ENCODE measurements at places on chromosomes 12 and 14. TPM values are rescaled to one million over a fixed set of nuclear protein-coding genes. Genes with fewer than 3 reads are reported as not detected.
A peak's percentile ranks its signal among the peaks of the same experiment; 100 is the strongest.

DNA sequence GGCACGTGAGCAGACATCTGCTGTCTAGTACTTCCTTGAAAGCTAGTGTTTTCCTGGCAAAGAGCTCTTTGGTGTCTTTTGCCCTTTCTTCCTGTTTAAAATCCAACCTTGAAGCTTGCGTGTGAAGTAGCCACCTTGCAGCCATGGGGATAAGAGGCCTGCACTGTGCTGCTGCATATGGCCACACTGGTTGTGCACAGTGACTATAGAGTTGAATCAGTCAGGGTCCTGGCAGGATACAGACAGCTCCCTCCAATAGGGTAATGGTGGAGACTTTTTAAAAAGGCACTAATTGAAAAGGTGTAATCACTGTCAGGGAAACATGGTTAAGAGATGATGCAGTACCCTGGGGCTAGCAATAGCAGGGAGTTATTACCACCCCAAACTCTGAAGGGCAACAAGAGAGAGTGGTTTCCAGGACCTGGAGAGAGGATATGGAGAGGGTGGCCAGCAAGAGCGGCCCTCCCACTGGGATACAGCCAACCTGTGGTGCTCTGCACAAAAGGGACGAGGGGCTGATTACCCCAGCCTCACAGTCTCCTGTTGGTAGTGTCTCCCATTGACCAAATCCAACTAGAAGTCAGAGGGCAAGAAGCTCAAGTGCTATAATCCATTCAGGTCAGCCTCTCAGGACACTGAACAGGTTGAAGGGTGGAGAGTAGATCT, 4.8 kb upstream of the GLT8D2 start:
- DNase-seq, result no peak

DNA sequence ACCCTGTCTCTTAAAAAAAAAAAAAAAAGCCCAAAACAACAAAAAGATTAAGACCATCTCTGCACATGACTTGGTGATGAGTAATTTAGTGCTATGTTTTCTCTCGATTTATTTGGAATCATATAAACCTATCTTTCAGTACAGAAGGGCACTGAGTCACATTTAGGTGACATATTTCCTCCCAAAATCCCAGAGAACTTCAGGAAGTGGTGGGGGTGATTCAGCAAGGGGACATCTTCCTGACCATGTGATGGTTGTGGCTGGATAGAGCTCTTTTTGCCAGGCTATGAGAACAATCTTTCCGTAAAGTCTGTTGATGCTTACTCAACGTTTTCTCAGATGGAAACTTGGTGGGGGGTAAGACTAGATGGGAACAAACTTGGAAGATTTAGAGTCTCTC, 50.0 kb downstream of the PPFIBP1 start:
- DNase-seq, result peak; percentile 51

- DNase-seq, result no peak
These were observed 27.9 kb downstream of the BORCS5 start for GRCh38 chr12:12384571-12385340.

The NR1H4 gene
- total RNA-seq, result 1.5 TPM

The SMOC1 gene
- total RNA-seq, result 0.12 TPM
